GM06990 (cell line): ENCODE measurements at places on chromosomes 7 and 10.

DNA sequence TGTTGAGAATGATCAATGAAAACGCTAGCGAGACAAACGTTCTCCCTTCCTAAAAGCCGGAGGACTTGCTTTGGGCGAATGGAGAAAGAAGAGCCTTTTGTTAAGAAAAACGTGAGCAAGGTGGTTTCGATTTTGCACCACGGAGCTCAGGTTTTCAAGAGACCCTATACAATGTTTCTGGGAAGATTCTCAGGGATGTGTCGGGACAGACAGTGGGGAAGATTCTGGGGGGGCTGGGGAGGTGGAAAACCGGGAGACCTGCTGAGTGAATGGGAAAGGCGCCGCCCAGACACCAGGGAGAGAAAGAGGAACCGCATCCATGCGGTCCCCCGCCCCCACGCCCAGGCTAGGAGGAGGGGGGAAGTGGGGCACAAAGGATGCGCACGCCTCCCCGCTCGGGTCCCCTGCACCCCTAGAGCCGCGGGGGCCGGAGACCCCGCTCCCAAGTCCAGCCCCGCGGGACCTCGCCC, 745 bp downstream of the YWHAG start:
- peak; percentile 72 for DNase-seq

GRCh38 chr7:117014099-117014656, 60.9 kb downstream of the ST7 start:
- no peak for DNase-seq

GRCh38 chr7:82566752-82567151, 123.2 kb upstream of the CACNA2D1 start:
- no peak for DNase-seq

DNA sequence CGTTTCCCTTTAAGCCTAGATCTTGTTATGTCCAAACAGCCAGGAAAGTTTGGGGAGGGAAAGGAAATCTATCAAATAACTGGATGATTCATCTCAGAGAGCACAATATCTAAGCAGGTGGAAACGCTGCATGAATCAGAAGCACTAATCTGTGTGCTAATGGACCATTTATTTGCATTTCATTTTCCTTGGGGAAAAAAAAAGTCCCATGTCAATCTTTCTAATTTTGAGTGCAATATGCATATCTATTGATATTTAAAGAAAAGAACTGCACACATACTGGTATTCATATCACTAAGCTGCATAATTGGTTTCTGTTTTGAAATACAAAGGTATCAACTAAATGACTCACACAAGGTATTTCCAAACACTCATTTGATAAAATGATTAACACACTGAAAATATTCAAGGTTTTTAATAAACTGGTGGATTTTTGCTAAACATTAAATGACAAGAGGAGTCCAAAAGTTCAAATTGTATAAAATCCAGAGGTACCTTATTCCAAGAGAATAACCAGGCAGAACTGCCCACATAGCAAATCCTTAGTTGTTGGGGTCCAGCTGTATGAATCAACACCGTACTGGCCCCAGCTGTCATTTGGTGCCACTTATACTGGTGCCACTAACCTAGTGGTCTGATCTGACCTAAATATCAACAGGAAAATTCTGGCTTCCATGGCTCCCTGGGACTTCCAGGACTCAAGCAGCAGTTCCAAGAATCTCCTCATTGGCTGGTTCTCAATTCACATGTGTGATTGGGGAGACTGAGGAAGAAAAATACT, 122.2 kb upstream of the SP4 start:
- peak; percentile 40 for DNase-seq

GRCh38 chr10:103592186-103593021, 98.9 kb downstream of the NEURL1 start:
- no peak for DNase-seq

GRCh38 chr10:100826983-100827818, 81.8 kb downstream of the PAX2 start:
- peak; percentile 29 for DNase-seq

GRCh38 chr10:129171812-129172211, 295.2 kb upstream of the MGMT start:
- no peak for DNase-seq

DNA sequence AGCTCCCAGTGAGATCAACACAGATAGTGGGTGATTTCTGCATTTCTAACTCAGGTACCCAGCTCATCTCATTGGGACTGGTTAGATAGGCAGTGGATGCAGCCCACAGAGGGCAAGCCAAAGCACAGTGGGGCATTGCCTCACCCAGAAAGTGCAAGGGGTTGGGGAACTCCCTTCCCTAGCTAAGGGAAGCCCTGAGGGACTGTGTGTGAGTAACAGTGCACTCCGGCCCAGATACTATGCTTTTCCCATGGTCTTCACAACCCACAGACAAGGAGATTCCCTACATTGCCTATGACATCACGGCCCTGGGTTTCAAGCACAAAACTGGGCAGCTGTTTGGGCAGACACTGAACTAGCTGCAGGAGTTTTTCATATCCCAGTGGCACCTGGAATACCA, 62.8 kb downstream of the PPP1R3A start:
- no peak for DNase-seq

DNA sequence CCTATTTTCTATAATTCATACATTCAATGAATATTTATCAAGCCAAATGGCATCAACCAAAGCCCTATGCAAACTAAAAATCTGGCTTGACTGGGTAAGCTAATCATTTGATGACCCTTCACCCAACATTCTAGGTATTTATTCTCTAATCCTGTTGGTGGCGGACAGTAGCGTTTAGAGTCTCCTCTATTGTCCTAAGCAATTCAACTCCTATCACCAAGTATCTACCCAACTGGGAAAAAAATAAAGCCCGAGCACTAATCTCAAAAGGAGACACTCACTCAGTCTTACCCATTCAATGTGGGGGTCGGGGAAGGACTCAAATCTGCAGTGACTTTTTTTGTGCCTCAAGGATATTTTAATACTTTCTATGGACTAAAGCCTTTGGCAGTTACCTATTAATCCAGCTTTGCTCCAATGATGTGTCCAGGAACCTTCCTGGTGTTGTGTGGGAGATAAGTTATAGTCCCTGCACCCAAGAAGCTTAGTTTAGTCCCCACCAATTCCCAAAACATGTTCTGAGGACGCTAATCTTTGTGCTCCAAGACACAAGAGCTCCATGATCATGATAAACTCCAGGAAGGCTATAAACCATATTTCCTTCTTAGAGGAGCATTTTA, 30.6 kb downstream of the DNMBP start:
- DNase-seq: no peak

- DNase-seq: no peak
Measured at GRCh38 chr7:69764147-69764546, 165.9 kb downstream of the AUTS2 start.

GRCh38 chr10:11548768-11549099, 62.7 kb downstream of the USP6NL start:
- no peak for DNase-seq

DNA sequence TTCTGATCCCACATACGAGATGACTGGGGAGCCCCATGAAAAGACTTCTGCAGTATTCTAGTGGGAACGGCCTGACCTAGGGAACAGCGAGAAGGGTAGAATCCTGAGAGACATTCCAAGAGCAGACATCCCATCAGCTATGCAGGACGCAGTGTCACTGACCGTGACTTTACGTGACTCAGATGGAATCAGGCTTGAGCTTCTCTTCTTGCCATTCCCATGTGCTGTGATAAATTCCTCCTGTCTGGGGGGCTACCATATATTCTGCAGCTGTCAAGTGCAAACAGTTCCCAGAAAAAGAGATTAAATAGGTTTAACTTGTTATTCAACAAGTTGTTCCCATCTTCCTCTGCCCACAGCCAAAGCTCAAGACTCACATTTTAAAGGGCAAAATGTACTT, 73.1 kb upstream of the PDE1C start:
- DNase-seq: no peak

- DNase-seq: no peak
Measured at GRCh38 chr7:141731476-141732149, 6.5 kb upstream of the SSBP1 start.

DNA sequence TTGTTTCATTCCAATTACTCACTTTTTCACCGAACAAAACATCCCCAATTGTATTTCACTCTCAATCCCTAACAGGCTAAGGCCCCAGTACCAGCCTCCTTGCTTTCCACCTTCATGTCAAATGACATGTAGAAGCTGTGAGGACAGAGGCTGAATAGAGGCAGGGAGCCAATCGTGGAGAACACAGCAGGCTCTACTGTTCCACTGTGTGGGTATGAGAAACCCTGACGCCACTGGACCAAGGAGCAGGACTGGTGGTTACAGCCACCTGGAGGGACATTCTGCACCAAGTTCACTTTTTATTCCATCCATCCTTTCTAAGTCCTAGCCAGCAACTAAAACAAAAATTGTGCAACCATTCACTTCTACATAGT, 502.8 kb downstream of the SORCS1 start:
- DNase-seq: no peak

GRCh38 chr7:988426-988911, 5.5 kb downstream of the CYP2W1 start:
- DNase-seq: no peak
